ENCODE measurements at places on chromosomes 5 and 9. TPM values are rescaled to one million over a fixed set of nuclear protein-coding genes. Genes with fewer than 3 reads are reported as not detected.

Gene LPAR1
- 68.0 TPM for total RNA-seq

Gene ANKRD34B
- total RNA-seq = not detected

Gene SHISAL2B
- total RNA-seq = not detected

Gene GZMA
- not detected for total RNA-seq

DNA sequence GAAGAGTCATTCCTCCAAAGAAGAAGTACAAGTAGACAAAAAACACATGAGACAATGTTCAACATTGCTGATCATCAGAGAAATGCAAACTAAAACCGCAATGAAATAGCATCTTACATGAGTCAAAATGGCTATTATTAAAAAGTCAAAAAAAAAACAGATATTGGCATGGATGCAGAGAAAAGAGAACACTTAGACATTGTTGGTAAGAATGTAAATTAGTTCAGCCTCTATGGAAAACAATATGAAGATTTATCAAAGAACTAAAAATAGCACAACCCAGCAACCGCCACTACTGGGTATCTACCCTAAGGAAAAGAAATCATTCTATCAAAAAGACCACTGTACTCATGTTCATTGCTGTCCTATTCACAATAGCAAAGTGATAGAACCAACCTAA, 157.5 kb downstream of the CHSY3 start:
- no peak for DNase-seq

DNA sequence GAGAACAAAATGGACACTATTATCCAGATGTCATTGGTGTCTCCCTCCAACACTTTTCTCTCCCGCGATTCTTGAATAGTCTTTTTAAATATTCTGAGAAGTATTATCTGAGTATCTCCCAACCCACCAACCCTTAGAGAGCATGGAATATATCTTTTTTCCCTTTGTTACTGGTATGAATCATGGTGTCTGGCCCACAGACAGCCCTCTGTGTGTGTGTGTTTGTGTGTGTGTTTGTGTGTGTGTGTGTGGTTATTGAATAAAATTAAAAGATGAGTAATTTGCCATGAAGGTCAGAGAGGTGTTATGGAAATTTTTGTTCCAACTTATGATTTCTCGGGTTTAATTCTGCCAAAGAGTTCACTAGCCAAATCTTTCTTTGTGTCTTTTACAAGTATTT, 47.7 kb downstream of the CAMK4 start:
- no peak for DNase-seq

DNA sequence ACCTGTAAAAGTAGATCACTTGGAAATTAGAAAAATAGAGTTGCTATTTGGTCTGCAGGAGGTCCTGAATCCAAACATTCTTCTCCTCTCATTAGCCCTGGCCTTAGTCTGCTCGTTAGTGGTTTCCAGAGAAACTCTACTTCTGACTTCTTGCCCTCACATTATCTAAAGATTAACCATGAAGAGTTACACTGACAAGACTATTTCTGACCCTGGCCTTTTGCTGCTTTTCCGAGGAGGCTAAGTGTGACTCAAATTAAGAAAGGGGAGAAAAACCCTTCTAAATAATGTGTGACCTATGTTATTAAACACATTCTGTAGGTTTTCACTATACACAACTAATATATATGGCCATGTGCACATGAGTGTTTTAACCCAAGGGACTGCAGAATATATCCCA, 302.4 kb downstream of the RAB3C start:
- no peak for DNase-seq

DNA sequence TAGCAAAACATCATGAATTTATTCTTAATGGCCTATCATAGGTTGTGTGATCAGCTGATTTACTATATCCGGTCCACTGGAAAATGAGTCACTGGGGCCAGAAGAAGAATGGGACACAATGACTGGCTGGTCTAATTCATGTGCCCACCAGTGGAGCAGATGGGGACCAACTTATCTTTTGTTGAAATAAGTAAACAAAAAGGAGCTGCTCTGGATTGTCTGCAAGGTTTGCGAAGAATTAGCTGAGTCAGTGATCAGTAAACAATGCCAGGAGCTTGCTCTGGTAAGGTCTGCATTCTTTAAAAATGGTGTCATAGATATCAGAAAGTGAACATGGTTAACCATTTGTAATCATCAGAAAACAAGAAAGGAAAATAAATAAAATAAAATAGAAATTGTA, 128.0 kb downstream of the RASEF start:
- no peak for DNase-seq

GRCh38 chr9:137630679-137631078, 11.9 kb downstream of the EHMT1 start:
- no peak for DNase-seq
